DMS79 treated with DMSO at 0.1 percent for 48 hours (cell line): ENCODE measurements at places on chromosomes 5 and 9.

- DNase-seq: no peak
Measured at GRCh38 chr9:109074236-109074889, 45.4 kb downstream of the TMEM245 start.

DNA sequence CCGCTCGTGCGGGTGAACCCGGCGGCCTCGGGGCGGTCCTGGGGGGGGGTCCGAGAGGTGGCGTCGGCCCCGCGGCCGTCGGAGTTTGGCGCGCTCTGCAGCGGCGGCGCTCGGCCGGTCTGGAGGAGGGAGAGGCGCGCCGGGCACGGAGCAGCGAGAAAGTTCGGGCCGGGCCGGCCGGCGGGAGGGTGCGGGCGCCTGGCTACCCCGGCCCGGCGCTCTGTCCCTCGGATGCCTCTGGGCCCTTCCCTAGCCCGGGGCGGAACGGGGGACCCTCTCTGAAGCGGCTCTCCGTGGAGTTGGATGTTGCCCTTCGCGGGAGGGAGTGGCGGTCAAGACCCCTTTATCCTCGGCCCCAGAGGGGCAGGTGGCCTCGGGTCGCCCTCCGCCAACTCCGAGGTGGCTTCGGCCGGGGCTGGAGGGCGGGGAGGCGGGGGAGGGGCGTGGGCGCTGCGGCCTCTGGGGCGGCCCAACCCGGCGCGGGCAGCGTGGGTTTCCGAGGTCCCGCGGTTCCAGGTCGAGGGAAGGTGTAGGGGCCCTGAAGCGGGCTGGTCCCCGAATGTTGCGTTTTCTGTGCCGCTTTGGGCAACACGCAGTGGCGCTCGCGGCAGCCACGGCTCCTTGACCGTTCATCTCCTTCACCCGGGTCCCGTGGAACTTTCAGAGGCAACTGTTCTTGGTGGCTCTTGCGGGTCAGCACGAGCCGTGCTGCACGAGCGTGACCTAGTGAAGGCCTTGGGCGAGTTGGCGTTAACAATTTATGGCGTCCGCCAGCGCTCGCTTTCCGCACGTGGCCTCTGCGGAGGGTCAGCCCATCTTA lies 290.5 kb downstream of the DOCK8 start:
- no peak for DNase-seq

GRCh38 chr5:39159811-39160490 lies 59.4 kb downstream of the FYB1 start:
- DNase-seq: no peak

GRCh38 chr9:72424131-72424530 lies 59.1 kb upstream of the ZFAND5 start:
- DNase-seq: no peak

GRCh38 chr5:67156976-67157583 lies 39.5 kb downstream of the CD180 start:
- DNase-seq: peak; percentile 10

DNA sequence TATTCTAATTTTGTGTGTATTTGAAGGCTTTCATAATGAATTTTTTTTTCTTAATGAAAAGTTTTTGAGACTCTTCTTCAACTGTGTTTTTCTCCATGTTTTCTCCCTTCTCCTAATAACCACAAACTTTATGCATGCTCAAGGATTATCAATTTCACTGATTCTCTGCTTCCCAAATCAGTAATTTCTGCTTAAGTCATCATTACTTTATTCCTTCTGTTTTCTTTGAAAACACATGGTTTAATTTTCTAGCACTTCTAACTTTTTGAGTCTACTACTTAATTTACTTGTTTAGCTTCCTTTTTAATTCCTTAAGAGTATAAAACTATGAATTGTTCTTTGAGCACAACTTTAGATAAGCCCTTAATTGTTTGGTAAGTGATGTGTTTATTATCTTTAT lies 11.5 kb upstream of the FBN2 start:
- DNase-seq: no peak

DNA sequence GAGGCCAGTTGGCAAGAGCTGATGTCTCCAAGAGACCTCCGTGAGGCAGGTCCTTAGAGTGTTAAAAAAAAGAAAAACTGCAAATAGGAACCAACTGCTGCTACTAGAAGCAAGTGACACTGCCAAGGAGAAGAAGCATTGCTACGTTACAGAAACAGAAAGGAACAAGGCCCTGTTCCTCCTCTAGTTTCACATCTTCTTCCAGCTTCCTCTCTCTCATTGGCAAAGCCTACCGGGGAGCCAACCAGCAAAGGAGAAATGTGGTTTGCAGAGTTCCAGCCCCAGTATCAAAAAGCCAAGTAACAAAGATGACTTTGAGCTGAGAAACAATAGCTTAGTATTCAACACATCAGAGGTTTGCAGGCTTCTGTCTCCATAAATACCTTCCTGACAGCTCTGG lies 145.9 kb downstream of the PRELID2 start:
- DNase-seq: no peak

DNA sequence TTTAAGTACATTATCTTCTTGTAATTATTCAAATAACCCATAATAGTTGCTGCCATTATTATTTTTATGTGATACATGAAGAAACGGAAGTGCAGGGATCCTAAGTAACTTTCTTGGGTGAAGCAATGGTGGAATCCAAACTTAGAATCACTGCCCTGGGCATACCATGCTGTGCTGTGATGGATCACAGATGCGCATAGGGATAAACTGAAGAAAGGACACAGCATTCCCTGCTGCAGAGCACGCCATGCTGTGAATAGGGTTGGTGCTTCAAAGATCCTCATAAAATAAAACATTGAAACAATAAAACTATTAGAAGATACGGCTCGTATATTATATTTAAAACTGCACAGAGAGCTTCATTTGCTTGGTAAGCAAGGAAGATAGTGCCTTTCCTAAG lies 211.7 kb upstream of the ADAMTS16 start:
- no peak for DNase-seq

GRCh38 chr5:180600554-180601041 lies 9.3 kb upstream of the SCGB3A1 start:
- no peak for DNase-seq

- DNase-seq: no peak
Measured at GRCh38 chr9:134217431-134218210, 53.3 kb upstream of the RNU6ATAC start.

DNA sequence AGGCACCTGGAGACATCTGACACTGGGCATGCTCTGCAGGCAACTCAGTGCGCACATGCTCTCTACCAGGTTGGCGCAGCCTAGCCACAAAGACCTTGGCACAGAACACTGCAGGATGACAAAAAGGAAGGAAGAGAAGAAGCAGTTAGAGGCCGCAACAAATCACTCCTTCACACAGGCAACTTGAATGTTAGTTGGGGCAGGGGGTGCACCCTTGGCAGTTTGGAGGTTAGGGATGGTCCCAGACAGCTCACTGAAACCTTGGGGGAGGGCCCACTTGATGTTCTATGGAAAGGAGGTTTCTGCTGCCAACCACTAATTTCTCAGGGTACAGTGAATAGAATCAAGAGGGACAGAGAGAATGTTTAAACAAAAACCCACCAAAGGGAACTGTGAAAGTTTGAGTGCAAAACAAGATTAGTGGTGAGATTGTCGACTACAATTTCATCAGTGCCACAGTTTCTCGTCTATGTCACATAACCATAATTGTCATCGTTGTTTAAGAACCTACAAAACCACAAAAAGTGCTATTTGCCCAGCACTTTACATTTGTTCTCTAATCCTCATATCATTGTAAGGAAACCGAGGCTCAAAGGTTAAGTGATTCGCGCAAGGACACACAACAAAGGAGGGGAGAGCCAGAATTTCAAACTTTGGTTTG lies 48.7 kb downstream of the FBXW11 start:
- DNase-seq: no peak

DNA sequence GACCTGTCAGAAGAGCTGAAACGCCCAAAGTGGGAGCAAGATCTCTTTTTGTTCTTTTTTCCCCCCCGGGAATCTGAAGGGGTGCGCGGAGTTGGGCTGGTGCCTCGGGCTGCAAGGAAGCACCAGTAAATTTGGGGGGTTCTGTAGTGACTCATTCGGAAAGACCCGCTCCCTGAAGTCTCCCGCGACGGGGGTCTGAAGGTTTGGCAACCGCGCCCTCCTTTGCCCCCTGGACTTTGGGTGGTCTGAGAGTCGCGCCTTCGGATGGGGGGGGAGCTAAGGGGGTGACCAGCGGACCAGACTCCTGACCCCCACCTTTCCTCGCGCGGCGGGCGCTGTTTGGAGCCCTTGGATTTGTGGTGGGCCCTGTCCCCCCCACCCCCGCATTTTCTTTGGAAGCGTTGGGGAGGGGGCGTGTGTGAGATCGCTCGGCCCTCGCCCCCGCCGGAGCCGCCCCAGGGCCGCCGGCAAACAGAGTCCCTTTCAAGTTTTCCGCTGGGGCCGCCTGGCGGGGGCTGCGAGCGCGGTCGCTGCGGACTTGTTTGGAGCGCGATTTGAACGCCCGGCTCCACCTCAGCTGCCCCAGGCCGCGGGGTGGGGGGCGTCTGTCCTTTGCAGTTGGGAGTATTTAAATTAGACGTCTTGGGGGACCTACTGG lies 2.0 kb downstream of the CXXC5 start:
- no peak for DNase-seq

- DNase-seq: no peak
Measured at GRCh38 chr5:69270840-69271239, 36.2 kb downstream of the CDK7 start.

- no peak for DNase-seq
Measured at GRCh38 chr5:139386050-139386438, 2.9 kb upstream of the SLC23A1 start.

DNA sequence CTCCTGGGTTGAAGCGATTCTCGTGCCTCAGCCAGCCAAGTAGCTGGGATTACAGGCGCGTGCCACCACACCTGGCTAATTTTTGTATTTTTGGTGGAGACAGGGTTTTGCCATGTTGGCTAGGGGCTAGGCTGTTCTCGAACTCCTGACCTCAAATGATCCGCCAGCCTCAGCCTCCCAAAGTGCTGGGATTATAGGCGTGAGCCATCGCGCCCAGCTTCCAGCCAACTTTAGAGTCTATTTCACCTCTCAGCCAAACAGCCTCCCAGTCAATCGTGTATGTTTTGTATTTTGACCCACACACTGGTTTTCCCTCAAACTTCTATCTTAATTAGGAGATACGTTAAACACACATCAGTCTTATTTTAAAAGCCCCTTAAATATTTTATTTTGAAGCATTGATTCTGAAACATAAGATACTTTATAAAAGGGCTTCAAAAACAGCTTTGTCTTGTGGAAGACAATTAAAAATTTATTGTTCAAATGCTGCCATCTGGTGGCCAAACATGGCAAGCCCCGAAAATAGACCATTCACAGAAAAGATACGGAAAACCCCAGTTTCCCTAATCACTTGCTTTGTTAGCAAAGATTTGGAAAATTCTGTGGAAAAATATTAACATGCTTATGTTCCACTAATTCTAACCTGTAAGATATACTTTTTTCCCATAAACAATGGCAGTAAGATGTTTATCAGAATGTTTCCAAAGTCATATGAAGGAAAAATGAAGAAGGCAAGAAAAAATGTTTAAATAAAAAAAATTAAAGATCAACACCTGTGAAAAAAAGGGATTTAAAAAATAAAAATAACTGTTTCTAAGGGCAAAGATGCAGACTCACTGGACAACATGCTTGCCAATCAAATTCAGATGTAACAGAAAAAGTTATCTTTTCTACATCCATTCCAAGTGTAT lies 33.1 kb downstream of the APTX start:
- peak; percentile 42 for DNase-seq

DNA sequence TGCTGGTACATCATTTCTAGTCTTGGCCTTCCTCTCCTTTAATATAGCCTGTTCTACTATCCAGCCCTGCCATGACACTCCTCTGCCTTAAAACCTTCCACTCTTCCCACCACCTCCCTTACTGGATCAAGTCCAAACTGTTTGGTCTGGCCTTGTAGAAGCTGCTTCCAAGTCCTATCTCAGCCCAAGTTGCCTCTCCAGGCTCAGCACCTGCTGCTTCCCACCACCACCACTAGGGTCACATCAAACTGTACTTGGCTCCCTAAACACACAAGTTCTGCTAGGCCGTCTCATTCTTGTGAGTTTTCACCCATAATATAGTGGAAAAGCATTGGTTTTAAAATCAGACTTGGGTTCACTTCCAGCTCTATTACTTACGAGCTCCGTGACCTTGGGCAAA lies 1.4 kb downstream of the NDUFA8 start:
- DNase-seq: no peak

DNA sequence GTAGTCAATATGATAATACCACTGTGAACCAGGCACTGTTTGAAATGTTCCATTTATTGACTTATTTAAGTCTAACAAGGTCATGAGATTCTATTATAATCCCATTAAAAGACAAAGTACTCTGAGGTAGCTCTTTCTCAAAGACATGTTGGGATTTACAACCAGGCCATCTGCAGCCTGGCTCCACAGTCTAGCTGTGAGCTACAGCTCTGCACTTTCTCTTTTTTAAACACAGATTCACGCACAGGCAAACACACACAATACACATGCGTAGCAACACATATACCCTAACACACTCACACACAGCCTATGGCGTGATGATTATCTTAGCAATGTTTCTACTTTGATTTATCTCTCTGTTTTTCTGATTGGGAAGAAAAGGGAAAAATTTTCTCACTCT lies 174.3 kb downstream of the PRR16 start:
- DNase-seq: no peak

DNA sequence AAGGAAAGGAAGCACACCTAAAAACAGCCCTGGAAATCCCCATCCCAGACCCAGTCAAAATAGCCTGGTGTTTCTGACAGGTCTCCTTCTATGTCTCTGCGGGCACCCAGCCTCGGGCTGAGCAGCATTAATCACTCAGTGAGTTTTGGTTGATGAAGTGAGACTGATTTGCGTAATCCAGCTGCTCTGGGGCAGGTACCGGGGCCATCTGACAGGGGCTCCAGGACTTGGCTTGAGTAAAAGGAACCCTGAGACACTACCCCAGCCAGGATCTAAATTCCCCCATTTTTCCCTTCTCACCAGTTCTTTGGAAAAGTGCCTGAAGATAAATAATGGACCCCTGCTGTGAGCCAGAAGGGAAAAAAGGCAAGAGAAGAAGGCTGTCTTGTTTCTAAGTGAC lies 596 bp downstream of the SLC28A3 start:
- no peak for DNase-seq

DNA sequence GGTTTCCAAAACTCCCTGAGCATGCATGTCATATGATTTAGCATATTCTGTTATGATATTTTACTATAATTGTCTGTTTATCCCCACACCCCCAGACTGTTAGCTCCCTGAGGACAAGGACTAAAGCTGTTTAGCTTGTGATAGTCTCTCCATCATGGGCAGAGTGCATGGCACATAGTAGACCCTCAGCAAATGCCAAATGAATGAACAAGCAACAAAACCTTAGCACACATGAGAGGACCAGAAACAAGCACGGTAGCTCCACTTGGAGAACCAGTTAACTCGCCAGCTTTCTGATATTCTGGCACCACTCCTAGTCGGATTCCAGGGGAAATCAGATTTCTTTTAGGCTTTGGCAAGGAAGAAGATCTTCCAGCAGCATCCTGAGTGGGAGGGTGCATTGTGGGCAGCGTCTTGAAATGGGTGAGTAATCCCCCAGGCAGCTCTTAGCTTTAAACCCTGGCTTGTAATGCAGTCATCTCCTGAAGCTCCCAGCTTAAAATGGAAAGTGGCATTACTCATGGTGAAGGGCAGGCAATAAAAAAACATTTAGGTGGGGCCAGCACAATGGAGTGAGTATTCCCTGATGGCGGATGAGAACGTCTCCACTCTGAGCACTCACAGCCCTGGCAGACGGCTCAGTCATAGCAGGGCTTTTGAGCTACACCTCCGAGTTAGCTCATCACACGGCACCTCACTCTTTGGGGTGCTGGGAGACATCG lies 41.1 kb downstream of the FGF1 start:
- no peak for DNase-seq

GRCh38 chr5:2525351-2525750 lies 226.1 kb downstream of the IRX2 start:
- no peak for DNase-seq
